Activated T-cell treated with anti-CD3 and anti-CD28 coated beads for 48 hours (primary cell): ENCODE measurements at places on chromosomes 5 and 9.

DNA sequence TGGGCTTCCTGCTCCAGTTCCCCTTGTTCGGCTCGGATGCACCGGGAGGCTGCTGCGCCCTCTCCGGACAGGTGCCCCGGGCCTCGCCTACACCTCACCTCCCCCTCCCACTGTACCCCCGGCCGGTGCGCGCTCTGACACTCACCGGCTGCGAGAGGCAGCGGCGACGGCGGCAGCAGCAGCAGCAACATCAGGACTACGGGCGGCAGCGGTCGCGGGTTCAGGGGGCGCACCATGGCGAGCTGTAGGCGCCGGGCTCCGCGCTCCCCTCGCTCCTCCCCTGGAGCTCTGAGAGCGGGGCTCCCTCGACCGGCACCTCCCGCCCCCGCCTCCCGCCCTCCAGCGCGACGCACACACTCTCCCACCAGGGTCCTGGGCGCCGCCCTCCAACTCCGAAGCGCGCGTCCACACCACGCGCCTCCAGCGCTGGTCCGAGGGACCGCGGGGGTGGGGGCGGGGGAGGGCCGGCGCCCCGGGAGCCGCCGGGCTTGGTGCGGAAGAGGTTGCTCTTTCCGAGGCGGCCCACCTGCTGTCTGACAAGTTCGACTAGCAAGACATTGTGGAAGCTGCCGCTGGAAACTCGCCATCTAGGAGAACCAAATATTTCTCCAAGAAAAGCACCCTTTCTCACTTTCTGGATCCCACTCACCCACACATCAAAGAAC is at the start of gene GFRA3:
GFRA3 (minus strand) TSS at position 433 of the 665 bp plus-strand sequence; CDS start at position 236, 197 bp downstream.
- DNase-seq: no peak

- DNase-seq: no peak
Observed at GRCh38 chr5:85077581-85077980, 692.9 kb upstream of the EDIL3 start.

GRCh38 chr5:55520117-55520839 is 14.5 kb downstream of the PLPP1 start:
- no peak for DNase-seq

DNA sequence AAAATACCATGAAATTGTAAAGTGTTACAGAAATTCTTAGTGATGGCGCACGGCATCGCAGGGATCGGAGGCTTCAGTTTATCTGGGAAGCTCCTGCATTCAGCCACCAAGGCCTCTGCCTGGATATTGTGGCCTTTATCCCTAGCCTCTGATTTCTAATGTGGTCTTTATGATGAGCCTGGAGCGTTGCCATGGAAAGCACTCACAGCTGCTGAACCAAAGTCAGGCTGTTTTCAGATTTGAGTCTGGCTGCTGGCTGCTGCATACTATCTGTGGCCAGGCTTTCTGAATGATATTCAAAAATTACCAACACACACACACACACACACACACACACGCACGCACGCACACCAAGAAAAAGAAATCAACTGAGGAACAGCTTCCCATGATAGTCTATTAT is 101.1 kb upstream of the ZNF366 start:
- no peak for DNase-seq

DNA sequence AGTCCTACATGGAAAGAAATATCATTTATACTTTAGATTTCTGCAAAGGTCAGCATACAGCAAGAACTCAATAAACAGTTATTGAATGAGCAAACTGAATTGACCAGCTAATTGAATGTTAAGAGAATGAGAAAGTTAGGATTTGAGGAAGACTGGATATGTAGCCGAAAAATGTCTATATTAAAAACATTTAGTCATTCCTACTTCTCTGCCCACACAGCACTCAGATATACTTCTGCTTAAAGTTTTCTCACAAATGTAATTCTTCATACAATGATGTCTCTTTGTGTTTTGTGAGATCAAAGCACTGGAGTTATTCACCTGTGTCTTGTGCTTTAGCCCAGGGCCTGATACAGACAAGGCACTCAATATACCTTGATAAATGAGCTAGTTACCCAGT is 188.6 kb downstream of the PARP8 start:
- DNase-seq: no peak

- no peak for DNase-seq
Observed at GRCh38 chr9:135858491-135859185, 48.7 kb downstream of the CAMSAP1 start.

DNA sequence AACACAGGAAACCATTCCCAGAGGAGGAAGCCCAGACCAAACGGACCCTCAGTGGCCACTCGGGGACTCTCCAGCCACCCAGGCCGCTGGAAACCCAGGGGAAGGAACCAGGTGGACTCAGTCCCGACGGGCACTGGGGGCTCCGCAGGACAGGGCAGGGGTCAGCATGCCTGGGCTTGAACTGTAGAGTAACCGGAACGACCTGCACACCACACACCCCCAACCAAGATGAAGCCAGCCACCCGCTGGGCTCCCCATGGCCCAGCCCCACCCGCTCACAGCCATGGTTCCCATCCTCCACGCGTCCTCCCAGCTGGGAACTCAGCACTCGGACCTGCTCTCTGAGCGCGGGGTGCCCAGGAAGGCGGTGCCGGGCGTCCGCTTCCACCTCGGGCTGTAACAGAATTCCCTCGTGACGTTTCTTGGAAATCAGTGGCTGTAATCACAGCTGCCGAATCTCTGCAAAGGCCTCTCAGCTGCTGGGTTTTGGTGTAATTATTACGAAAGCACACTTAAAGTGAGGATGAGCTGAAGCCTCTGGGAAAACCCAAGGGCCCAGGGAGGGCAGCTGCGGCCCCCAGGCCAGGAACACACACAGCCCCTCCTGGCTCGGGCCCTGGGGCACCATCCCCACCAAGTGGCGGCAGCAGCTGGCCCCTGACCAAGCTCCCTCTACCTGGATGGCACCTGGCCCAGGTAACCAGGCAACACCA is 13.8 kb downstream of the NACC2 start:
- no peak for DNase-seq

- no peak for DNase-seq
Observed at GRCh38 chr5:133801955-133802751, 166.3 kb downstream of the C5orf15 start.

GRCh38 chr9:132673355-132673754 is 3.1 kb downstream of the GTF3C4 start:
- no peak for DNase-seq

GRCh38 chr5:116559239-116559638 is 15.4 kb downstream of the SEMA6A start:
- DNase-seq: no peak

- no peak for DNase-seq
Observed at GRCh38 chr9:138082918-138083636, 205.5 kb downstream of the CACNA1B start.

DNA sequence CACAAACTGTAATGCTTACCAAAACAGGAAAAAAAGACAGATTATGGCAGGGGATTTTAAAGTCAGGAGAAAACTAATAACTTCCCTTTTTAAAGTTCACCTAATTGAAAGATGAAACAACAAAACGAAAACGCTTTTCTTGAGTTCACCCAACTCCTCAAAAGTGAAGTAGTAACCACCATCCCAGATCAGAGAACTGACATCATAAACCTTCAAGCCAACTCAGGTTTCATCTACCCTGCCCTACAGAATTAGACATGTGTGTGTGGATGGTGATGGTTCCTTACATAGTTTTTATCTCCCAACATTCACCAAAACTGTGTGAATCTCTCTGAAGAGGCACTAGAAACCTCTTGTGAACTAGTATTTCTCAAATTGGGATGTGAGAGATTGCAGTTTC is 195.2 kb upstream of the PTGER4 start:
- no peak for DNase-seq

GRCh38 chr9:109192732-109193361 is 25.8 kb upstream of the FRRS1L start:
- no peak for DNase-seq

- no peak for DNase-seq
Observed at GRCh38 chr5:111425205-111425604, 87.1 kb downstream of the STARD4 start.

GRCh38 chr5:181189962-181190710 is 14.9 kb downstream of the TRIM7 start:
- DNase-seq: peak; percentile 28

DNA sequence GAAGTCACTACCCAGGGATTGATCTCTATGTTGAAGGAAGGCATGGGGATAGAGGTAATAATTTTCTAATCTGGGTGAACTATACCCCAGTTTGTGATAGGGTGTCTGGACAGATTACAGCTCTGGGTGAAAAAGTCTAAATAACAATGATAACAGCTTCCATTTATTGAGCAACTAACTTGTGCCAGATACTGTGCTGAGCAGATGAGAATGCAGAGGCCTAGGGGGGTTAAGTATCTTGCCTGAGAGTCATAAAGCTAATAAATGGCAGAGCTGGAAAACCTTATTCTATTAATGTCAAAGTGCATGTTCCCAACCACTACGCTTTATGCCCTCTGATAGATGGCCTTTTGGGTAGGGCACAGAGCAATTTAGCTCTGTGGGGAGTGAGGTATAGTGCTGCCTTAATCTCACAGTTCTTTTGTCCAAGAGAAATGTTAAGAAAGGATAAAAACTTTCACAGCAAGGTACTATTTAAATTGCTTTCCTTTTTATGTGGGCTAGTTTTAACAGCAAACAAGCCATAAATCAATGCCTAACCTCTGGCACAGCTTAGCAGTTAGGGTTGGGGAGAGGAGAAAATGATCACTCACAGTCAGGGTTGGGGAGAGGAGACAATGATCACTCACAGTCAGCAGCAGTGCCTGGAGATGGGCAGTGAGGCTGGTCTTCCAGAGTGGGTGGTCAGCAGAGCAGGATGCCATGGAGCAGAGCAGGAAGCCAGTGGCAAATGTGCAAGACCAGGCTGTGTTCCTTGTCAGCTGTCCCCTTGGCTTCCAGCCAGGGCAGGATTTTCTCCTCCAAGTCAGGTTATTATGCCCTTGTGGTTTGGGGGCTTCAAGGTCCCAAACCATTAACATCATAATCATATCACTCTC is 187.0 kb downstream of the CARTPT start:
- no peak for DNase-seq

DNA sequence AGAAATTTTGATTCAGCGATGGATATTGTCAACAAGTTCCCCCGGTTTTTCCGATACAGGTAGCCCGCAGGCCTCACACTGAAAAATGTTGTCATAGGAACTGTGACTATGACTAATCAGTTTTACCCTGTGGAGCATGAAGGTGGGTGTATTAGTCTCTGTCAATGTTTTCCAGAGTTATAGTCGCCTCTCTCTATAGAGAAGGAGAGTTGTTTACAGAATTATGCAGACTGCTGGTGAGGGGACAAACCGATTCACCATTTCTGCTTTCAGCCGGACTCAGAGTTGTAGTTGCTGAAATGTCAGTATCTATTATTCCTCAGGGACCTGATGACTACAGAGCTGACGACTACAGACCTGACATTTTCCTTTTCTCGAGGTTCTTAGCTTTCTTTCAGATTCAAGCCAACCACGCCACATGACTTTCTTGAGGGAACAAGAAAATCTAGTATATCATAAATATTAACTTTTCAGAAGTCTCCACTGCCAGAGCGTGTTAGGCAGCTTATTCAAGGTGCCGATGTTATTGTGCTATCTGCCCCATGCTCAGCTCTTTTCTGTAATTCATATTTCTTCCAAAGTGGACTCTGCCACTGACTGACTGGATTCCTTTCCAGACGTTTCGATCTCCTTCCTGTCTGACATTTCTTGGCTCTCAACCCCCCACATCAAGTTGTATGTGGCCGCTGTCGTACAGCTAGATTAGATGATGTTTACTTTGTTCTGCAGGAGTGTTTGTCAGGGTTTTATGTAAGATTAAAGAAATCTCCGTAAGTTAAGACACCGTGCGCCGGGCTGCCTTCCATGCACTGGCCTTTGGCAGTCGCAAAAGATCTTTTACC is 178.1 kb downstream of the FGF1 start:
- no peak for DNase-seq

- no peak for DNase-seq
Observed at GRCh38 chr9:31137176-31138160, 1247.0 kb upstream of the ACO1 start.

GRCh38 chr9:76876098-76876497 is 29.8 kb downstream of the PRUNE2 start:
- no peak for DNase-seq

- no peak for DNase-seq
Observed at GRCh38 chr9:136051837-136052471, 43.1 kb downstream of the NACC2 start.

DNA sequence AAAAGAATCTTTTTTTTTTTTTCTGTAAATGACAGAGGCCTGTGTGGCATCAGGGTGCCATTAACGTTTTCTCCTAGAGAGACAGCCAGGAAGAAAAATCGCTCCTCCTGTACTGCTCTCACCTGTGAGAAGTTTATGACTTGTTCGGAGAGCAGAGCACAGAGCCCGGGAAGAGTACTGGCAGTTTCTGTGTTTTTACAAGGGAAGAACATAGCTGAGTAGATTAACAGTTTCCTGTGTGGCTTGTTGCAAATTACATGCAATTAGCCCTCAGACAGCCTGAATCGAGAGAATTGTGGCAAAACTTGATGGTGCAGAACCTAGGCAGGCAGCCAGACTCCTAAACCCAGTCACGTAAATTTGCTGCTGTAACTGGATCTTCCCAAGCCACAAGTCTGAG is 32.1 kb downstream of the PRKACG start:
- DNase-seq: no peak

DNA sequence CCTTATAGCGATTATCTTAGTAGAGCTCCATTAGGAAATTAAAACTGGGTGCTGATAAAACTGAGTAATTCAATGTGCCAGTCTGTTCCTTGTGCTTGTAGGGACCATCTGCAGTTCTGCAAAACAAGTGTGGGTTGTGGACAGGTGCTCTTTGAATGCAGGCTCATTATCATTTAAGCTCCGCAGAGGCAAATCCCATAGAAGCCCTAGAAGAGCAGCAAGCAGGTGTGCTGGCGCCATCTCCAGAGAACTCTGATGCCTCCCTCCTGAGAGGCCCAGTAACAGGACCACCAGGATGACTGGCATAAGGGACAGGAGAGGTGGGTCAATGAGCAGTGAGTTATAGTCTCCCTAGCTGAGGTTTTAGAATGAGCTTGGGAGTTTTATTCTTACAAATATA is 1342.4 kb upstream of the DMAC1 start:
- no peak for DNase-seq

DNA sequence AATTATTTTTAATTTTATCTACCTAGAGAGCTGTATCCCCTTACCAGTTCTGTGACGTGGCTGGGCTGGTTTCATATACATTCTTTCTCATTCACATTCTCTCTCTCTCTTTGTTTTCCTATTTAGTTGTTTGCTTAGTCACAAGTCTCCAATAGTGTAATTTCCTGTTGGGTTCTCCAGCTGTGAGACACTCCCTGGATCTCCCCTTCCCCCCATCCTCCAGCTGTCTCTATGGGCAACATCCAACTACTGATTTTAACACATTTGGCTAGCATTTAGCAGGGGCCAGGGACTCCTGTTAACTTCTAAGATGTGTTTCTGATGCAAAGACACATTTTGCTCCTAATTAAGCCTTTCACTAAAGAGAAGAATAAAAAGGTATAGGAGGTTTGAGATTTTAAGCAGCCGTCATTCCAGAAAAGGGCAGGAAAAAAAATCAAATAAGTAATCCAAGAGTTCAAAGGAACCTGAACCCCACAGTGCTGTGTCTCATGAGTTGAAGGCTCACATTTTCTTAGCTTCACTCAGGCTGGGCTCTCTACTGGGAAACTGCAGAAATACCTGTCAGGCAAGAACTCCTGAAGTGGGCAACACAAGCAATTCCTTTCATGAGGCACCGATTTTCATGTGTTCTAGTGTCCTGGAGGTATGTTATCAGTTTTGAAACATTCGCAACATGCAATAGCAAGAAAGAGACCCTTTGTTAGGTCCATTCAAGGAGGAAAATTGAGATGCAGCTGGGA is 198.7 kb upstream of the C9orf72 start:
- no peak for DNase-seq
